ENCODE measurements at places on chromosomes 1 and 21.
A peak's percentile ranks its signal among the peaks of the same experiment; 100 is the strongest.

GRCh38 chr1:28176492-28177470, at the start of gene PTAFR:
TSS of gene PTAFR (minus strand) at chr1:28176690. CDS start at chr1:28151021, 25,669 bp downstream.
- DNase-seq: peak; percentile 63

- no peak for DNase-seq
Observed at GRCh38 chr1:51044199-51044598, 57.8 kb upstream of the C1orf185 start.

DNA sequence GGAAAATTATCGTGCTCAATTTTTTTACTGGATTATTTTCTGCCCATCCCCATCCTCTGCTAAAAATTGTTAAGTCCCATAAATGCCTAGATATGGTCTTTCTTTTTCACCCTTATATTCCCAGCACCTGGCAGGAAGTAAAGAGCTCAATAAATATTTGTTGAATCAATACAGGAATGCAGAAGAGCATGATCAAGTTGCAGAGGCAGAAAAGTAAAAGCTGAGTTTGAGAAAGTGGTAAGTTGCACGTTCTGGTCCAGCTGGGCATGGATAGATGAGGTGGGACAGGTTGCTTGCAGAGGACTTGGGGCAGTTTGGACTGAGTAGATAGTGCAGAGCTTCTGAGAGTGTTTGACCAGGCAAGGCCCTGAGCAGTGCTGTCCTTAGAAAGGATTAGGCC, 40.1 kb downstream of the ZNF281 start:
- DNase-seq: no peak

- no peak for DNase-seq
Observed at GRCh38 chr1:40390857-40391256, 17.3 kb downstream of the SMAP2 start.

- no peak for DNase-seq
Observed at GRCh38 chr1:30253361-30253760, 470.0 kb downstream of the MATN1 start.

GRCh38 chr1:172770071-172770470, 111.2 kb downstream of the FASLG start:
- peak; percentile 2 for DNase-seq

DNA sequence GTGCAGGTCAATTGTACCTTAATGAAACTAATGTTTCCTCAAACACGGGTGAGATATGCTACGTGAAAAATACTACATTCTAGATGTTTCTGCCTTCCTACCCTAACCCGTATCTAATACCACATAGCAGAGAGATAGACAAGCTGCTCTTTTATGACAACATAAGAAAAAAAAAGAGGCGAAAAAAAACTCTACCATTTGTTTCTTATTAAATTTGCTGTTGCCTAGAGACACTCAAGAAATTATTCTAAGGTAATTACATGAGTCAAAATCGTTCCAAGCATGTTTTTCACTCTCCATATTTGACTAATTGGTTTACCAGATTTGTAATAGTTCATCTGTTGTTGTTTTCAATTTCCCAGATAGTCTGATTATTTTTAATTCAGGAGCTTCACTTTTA, 27.4 kb downstream of the PALMD start:
- DNase-seq: no peak

DNA sequence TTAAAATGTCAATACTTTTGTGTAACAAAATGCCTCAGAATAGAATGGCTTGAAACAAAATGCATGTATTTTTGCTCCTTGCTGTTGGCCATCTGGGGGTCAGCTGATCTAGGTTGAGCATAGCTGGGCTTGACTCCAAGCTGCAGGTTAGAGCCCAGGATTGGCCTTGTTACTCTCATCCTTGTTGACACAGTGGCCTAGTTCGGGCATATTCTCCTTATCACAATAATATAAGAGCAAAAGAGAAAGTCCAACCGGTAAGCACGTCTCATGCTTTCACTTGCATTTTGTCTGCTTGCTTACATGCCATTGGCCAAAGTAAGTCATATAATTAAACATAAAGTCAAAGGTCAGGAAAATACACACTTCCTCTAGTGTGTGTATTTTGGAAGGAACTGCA, 456.2 kb downstream of the KCNT2 start:
- no peak for DNase-seq

DNA sequence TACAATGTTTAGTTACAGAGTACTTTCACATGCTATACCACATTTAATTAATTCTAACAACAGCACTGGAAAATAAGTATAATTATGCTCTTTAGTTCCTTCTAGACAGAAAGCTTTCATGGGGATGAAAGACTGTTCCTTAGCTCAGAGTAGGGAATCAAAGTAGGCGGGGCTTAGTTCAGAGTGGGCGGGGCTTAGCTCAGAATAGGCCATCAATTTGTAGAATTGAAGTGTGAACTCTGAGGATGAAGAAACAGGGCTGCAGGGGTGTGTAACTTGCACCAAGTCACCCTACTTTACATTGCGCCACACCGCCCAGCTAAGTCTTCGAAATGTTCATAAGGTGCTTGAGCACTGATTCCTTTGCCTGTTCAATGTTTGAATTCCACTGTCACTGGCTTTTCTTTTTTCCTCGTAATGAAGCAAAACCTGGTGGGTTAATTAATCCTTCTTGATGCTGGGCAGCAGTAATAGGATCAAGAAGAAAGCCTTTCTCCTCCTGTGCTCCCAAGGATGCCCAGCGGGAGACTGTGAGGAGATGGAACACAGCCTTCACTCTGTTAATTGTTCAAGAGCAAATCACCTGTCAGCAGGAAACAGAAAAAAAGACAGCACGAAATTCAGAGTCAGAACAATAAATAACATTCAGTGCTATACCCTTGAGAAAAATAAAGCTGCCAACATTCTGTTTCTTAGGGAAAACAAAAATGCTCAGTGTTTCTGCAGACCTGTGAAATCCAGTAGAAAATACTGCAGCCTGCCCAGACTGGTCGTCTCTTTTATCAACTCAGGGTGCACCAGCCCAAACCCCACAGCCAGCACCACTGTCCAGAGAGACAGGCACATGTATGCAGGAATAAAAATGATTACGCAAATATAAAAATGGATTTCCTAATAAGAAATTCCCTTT, 66.5 kb upstream of the CAMK1G start:
- DNase-seq: no peak

GRCh38 chr1:175863299-175864050, 120.1 kb upstream of the TNR start:
- no peak for DNase-seq

DNA sequence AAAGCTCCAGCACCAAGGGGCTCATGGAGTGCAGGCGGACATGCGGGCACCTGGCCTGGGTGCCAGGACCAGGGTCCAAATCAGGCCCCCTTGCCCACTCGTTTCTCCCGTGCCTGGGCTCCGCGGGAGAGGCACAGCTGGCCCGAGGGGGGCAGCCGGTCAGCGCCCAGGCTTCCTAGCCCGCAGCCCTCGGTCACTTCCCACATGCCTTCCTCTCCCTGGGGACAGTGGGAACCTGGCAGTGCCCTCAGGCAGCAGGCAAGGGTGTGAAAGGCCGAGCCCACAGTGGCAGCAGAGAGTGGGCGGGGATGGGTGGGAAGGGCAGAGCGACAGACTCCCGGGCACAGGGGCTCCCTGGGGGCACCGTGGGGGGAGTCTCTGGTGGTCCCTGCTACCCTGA, 69.8 kb downstream of the MEGF6 start:
- DNase-seq: no peak

- DNase-seq: no peak
Observed at GRCh38 chr1:218692808-218693207, 347.7 kb downstream of the TGFB2 start.

GRCh38 chr1:47439017-47439818, 1.4 kb downstream of the FOXD2 start:
- no peak for DNase-seq

GRCh38 chr1:176789571-176790090, 326.7 kb downstream of the PAPPA2 start:
- DNase-seq: no peak

DNA sequence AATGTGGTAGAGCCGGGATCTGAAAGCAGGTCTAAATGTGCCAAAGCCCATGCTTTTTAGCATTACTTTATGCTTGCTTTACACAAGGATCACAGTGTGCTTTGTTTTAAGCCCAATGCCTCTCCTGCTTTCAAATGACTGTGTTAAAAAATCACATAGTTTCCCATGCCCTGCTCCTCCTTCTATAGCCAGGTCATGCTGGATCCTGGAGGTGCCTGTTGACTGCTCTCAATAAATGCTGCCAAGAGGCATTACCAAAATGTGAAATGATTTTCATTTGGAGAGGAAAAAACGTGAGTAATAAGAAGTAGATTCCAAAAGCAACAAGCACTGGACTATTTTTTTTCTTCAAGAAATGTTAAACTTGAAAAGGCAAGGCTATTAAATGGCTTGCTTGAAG, 420.7 kb upstream of the USP24 start:
- no peak for DNase-seq

- no peak for DNase-seq
Observed at GRCh38 chr1:211182746-211183145, 48.8 kb upstream of the KCNH1 start.

- no peak for DNase-seq
Observed at GRCh38 chr21:14814282-14814681, 250.5 kb downstream of the NRIP1 start.

DNA sequence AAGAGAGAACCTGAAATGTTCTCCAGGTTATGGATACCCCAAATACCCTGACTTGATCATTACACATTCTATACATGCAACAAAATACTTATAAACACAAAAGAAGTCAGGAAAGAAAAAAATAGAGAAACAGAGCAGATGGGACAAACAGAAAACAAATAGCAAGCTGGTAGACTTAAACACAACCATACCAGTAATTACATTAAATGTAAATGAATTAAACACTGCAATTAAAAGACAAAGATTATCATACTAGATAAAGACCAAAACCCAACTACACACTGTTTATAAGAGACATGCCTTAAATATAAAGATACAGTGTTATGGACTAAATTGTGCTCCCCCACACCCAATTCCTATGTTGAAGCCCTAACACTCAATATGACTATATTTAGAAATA, 117.2 kb downstream of the ACBD6 start:
- DNase-seq: no peak

DNA sequence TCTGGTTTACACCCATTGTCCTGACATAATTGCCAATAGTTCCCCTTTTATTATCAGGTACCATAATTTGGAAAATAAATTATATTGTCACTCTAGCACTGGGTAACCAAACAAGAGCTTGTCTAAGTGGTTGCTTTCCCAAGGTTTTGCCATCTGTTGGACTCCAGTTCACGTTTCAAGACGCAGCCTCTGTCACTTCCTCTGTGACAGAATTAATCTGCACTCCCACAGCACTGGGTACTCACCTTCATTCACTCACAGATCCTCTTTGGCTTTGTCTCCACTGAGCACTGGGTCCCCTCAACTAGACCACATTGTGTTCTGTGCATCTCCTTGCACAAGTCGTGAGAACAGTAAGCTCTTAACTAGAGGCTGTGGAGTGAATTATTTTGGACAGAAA, 123.6 kb upstream of the JUN start:
- no peak for DNase-seq

DNA sequence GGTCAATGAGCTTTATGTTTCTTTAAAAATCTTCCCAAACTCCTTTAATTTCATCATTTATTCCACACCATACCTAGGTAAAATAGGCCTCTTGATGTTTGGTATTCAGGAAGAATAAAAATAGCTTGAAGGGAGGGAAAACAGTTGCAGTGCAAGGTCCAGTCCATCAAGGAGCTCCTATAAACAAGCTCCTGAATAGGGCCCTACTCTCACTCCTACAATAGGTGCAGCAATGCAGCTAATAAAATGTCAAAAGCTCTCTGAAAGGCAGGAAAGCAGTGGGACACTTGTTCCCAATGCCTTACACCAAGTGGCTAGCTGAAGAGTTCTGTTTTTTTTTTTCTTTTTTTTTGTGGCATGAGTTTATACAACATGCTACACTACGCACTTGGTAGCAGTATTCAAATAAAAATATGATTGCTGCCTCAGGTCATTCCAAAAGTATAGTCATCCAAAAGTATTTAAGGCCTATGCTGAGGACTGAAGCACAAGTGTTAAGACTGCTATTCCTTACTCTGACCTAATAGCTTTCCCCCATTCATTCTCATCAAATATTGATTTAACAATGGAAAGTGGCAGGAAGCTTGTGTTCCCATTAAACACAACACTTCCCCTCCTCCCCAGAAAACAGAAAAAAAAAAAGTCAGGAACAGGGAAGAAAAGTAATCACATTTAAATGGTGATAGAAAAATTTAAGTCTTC, 9.8 kb downstream of the TEX38 start:
- no peak for DNase-seq

- no peak for DNase-seq
Observed at GRCh38 chr1:32246888-32247273, at the start of gene FAM167B. TSS of gene FAM167B (plus strand) at chr1:32247222. CDS start at chr1:32247422, 200 bp downstream.

DNA sequence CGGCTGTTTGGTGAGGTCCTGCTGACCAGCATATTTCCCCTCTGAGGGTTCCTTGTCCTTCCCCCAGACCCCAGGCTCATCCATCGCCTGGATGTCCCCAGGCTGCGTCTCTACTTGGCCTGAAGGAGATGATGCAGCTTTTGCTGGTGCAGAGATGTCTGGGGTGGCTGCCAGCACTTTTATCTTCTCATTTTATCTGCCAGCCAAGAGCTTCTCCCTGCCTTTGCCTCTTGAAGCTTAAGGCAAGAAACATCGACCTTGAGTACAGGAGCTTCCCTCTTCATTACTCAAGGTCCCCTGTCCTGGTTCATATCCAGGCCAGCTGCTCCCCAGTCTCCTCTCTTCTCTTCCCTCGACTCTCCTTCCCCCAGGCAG, 9.2 kb upstream of the H6PD start:
- no peak for DNase-seq

- DNase-seq: no peak
Observed at GRCh38 chr1:172255223-172255560, 165.3 kb upstream of the C1orf105 start.

DNA sequence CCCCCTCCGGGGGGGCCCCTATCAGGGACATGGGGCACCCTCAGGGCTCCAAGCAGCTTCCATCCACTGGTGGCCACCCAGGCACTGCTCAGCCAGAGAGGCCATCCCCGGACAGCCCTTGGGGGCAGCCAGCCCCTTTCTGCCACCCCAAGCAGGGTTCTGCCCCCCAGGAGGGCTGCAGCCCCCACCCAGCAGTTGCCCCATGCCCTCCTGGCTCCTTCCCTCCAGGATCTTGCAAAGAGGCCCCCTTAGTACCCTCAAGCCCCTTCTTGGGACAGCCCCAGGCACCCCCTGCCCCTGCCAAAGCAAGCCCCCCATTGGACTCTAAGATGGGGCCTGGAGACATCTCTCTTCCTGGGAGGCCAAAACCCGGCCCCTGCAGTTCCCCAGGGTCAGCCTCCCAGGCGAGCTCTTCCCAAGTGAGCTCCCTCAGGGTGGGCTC, 34.9 kb downstream of the TRIM11 start:
- DNase-seq: no peak

- DNase-seq: no peak
Observed at GRCh38 chr1:117664314-117664713, 58.5 kb downstream of the TENT5C start.

DNA sequence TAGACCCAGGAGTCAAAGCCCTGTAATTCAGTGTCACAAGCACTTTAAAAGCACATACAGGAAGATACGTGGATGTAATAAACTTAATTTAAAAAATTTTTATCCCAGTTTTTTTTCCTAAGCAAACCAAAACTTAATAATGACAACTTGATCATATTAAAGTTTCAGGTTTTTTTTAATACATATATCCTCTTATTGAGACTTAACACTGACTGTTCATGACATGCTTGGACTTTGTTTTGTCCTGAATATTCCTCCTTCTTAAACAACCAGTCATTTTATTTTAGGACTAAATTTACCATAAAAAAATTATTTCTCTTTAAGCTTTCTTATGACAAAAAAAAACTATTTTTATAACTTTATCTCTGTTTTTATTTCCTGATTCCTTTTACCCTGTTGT, 64.1 kb downstream of the WDR4 start:
- no peak for DNase-seq

Data from GDM1 (cell line).